EH (cell line): ENCODE measurements at places on chromosomes 2 and 18.

- no peak for DNase-seq
These were observed 110.0 kb downstream of the HDAC4 start for GRCh38 chr2:239290618-239291474.

- peak; percentile 46 for DNase-seq
These were observed 10.9 kb downstream of the INPP4A start for GRCh38 chr2:98455494-98455976.

GRCh38 chr2:157032017-157032416 lies 225.5 kb upstream of the GALNT5 start:
- DNase-seq, result peak; percentile 94

- no peak for DNase-seq
These were observed 11.3 kb downstream of the TTLL4 start for GRCh38 chr2:218721934-218722333.

DNA sequence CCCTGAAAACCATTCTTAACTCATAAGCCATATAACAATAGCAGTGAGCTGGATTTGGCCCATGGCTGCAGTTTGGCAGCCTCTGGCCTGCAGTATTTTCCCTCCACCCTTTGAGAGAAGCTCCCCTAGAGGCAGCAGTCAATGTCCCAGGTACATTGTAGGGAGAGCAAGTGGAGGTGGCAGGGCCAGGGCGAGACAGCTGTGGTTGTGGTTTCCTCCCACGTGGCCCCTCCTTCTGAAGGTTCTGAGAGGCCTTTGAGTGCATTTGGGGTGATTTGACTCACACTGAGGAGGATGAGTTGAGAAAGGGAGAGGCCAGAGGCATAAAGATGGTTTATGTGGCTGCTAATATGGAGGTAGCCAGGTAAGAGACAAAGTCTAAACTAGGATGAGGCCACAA lies 45.5 kb upstream of the LDAH start:
- no peak for DNase-seq
